ENCODE measurements at places on chromosomes 1 and 21.

- DNase-seq = no peak
- H3K27ac ChIP-seq = no peak overlapping the region
- no peak overlapping the region for H3K4me3 ChIP-seq
- no peaks in the 10 kb centered on the region for H3K4me1 ChIP-seq
Observed at GRCh38 chr1:217907504-217907903, 276.4 kb downstream of the SPATA17 start.

DNA sequence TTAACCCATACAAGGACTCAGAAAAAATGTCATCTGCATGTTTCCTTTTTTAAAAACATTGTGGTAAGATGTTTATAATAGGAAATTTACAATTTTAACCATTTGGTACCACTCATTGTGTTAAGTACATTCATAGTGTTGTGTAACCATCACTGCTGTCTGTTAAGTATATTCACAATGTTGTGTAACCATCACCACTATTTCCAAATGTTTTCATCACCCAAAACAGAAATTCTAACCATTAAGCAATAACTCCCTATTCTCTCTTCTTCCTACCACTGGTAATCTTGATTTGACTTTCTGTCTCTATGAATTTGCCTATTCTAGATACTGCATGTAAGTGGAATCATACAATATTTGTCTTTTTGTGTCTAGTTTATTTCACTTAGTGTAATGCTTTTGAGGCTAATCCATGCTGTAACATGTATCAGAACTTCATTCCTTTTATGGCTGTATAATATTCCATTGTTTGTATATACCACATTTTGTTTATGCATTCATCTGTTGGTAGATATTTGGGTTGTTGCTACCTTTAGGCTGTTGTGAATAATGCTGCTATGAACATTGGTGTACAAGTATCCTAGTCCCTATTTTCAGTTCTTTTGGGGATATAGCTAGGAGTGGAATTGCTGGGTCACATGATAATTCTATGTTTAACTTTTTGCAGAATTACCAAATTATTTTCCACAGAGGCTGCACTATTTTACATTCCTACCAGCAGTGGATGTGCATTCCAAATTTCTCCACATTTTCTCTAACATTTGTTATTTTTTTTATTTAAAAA is 14.1 kb downstream of the HIPK1 start:
- no peak overlapping the region for H3K4me3 ChIP-seq
- DNase-seq = no peak
- H3K4me1 ChIP-seq = no peaks in the 10 kb centered on the region
- H3K27ac ChIP-seq = no peak overlapping the region

DNA sequence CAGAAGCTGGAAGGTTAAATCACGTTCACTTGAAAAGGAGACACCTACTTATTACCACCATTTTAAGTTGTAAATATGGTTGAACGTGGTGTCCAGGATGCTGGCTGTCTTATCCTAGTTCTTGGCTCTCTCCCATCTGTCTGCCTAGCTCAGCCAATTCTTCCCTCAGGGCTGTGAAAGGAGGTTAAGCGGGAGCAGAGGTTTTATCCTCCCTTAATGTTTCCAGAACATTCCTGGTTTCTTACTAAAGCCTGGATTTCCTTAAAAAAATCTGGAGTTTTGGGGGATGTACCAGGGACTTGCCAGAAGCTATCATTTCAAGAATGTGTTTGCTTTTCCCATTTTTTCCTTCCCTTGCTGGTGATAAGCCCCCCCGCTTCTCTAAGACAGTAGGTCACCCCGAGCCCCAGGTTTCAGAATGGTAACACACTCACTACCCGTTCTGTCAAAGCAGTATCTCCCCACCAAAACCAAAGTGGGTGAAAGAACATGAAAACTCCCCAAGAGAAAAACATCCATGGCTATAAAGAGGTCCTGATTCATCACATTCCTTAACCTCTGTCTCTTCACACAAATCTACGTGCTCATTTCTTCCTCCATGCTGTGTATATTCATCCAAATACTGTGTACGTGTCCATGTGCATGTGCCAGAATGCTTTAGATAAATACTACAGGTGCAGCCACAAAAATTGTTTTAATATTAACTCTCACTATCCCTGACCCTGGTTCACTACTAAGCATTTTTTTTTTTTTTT is 114.7 kb downstream of the MAP3K21 start:
- H3K4me3 ChIP-seq = no peak overlapping the region
- H3K36me3 ChIP-seq = no peaks in the 10 kb centered on the region
- peaks cover 6% of the 10 kb centered on the region for H3K4me1 ChIP-seq

- H3K27ac ChIP-seq = no peak overlapping the region
- DNase-seq = no peak
- H3K27me3 ChIP-seq = no peaks in the 10 kb centered on the region
- H3K36me3 ChIP-seq = no peaks in the 10 kb centered on the region
- peaks cover 36% of the 10 kb centered on the region for H3K4me1 ChIP-seq
Observed at GRCh38 chr1:112870887-112871646, 84.9 kb downstream of the SLC16A1 start.

DNA sequence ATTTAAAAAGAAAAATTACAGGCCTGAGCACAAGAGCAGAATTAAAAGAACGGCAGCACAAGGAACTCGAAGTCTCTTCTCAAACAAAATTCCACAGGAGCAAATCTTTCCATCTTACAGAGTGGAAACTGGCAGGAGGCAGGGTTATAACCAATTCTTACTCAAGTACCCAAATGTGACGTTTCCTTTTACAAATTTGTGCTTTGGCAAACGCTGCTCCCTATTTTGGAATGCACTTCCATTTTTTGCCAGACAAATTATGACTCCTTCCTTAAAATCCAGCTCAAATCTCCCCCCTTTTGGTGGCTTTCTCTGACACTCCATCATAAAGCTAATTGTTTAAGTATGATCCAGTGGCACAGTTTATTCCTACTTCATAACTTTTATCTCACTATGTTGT is 7.8 kb downstream of the ERI3 start:
- H3K27me3 ChIP-seq = no peaks in the 10 kb centered on the region
- DNase-seq = no peak
- H3K4me3 ChIP-seq = no peak overlapping the region
- no peaks in the 10 kb centered on the region for H3K36me3 ChIP-seq
- no peak overlapping the region for H3K27ac ChIP-seq

All from keratinocyte (primary cell).